ENCODE measurements at places on chromosomes 1 and 21. TPM values are rescaled to one million over a fixed set of nuclear protein-coding genes. Genes with fewer than 3 reads are reported as not detected.

DNA sequence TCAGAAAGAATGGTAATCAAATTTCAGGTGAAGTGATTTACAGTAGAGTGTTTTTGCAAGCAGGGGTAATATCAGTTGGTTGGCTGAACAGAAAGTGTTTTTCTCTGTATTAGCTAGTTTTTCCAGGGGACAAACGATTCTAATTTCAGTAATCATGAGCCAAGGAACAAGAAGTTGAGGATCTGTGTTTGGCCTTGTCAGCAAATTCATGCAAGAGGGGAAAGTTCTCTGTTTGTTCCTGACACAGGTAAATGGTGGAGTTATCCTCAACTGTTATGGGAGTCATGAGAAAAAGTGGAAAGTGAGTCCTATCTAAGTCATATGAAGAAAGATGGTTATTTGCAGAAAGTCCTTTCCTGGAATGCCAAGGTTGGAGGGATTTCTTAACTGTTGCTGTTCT is 24.6 kb upstream of the SLC35A3 start:
- no peak for DNase-seq

- DNase-seq, result peak; percentile 84
Observed at GRCh38 chr1:9561429-9561828, 22.2 kb downstream of the SLC25A33 start.

DNA sequence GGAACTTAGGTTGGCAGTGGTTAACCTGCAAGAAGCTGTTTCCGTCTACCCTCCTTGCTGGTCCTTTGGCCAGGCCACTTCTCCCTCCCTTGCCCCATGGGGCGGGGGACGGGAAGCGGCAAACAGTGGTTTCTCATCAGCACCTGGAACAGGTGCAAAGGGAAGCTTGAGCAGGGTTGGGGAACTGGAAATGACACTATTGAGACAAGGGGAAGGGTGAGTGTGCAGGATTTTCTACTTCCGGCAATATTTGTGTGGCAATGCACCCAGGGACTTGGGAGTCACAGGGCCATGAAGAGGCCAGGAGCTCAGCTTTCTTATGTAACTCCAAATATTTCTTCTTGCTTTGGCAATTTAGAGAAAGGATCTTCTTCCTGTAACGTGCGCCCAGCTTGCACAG is 29.0 kb upstream of the SARS1 start:
- no peak for DNase-seq

DNA sequence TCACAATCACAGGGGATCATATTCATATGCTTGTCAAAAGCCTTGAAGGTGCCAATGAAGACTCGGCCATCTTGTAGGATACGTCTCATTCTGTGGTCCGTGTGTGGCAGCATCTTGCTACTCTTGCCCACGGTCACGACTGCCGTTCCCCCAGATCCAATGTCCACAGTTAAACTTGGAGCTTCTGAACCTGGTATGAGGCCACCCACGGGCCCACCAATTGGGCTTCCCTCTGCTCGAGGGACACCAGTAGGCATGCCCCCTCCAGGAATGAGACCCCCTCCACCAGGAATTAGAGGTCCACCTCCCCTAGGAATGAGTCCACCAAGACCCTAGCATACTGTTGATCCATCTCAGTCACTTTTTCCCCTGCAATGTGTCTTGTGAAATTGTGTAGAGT is 39.6 kb downstream of the MORN1 start:
- DNase-seq, result no peak

The CD52 gene
- 1.2 TPM for total RNA-seq

GRCh38 chr1:193754732-193755427 is 568.5 kb upstream of the B3GALT2 start:
- DNase-seq, result no peak

The ST6GALNAC5 gene
- total RNA-seq, result 10.8 TPM

The MFAP2 gene
- 64.0 TPM for total RNA-seq

DNA sequence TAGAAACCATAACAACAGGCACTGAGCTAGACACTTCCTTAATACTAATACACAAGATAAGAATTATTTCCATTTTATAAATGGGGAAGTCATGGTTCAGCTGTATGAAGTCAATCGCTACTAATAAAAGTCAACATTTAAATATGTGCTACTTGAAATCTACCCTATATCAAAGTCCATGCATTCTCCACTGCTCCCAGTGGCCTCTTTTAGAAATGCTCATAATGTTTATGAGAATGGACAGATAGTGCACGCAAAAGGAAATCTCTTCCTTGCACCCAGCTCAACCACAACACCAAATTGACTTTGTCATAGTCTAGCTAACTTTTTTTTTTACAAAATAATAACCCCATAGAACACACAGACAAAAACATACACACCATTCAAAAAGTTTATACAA is 281.7 kb upstream of the CXADR start:
- no peak for DNase-seq

The RAB25 gene
- total RNA-seq, result 46.0 TPM

The PTCH2 gene
- under 0.01 TPM for total RNA-seq

- no peak for DNase-seq
Observed at GRCh38 chr1:33623811-33624210, 151.4 kb downstream of the ZSCAN20 start.

DNA sequence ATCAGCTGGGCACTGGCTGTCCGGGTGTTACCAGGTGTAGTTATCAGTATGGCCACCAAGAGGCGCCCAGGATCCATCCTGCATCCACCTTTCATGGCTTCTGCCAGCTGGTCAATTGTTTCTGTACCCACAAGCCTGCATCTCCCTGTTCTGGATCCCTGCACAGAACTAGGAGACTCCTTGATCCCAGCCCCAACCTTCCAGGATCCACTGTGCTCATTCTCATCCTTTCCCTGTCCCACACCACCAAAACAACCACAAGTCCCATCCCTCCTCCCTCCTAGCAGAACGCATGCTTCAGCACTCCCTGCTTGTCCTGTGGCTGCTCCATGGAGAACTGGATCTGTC is 27.2 kb upstream of the FOXE3 start:
- peak; percentile 14 for DNase-seq

GRCh38 chr1:243621973-243622372 is 228.1 kb downstream of the AKT3 start:
- DNase-seq, result no peak

GRCh38 chr1:170661646-170662411 is 2.1 kb upstream of the PRRX1 start:
- no peak for DNase-seq

DNA sequence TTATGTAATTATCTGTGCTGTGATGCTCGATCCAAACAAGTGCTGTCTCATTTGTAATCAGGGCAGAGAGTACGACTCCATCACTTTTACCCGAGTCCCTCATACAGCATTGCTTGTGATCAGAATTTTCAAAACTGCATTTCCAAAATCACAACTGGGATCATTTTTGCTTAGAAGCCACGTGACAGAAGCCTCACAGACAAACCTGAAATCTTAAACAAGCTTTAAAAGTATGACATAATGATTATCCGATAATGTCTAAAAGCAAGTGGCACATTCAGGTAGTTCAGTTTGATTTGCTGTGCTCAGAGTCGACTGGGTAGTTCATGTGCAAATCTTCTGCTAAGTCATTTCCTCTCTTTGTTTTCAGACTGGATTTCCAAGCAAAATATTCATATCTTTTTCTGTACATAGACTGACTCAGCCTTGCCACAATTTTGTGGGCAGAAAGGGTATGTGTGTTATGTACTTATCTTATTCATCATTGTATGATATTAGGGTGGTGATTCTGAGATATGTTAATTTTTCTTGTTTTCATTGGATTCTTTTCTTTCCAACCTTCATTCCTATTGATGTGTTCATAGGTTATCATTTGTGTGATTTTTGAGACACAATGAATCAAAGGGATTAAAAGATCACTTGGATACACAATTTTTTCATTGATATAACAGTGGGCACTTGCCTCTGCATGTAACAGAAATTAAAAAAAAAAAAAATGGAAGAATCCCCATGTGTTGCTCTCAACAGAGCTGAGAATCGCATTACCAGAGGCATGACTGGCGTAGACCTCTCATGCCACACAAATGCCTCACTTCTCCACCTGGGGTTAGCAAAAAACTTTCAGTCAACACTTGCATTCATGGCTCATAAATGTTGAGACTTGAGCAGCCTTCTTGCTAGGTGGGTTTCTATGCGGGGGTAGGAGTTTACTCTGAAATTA is 355.7 kb downstream of the LTN1 start:
- DNase-seq, result peak; percentile 48

- no peak for DNase-seq
Observed at GRCh38 chr1:7313826-7314225, 457.3 kb upstream of the VAMP3 start.

- no peak for DNase-seq
Observed at GRCh38 chr1:101438359-101438758, 201.5 kb downstream of the S1PR1 start.

The TMEM200B gene
- 2.9 TPM for total RNA-seq

DNA sequence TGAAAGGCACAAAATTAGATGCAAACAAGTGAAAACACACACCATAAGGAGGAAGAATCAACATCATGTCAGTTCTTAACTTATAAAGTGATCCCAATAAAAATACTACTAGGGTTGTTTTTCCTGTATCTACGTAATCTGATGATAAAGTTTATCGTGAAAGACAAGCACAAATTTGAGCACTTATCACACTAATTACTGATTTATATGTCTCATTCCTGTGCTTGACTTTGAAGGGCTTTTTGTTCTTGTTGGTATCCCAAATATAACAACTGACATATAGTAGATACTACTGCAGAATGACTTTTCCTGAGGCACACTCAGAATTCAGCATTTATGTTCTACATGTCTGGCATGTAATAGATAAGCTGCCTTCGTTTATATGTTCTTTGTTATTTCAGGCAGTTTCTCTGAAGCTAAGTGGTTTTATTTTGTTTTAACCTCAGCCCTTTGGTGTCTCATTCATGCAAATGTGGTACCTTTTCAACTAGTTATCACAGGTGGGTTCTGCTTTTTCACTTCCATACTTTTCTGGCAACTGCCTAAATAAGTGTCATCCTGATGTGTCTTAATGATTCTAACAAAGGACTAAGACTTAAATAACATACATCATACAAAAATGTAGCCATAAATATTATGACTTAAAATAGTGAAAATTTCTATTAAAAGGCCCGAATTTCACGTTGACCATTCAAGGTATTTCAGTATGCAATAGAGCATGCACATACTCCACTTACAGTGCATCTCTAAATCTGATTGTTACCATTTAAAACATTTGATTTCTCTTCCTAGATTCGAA is 73.2 kb downstream of the LRRC8C start:
- DNase-seq, result no peak

The PLPPR5 gene
- 0.50 TPM for total RNA-seq

GRCh38 chr1:98881901-98882300 is 122.8 kb downstream of the PLPPR5 start:
- no peak for DNase-seq

- no peak for DNase-seq
Observed at GRCh38 chr1:227786673-227787512, 28.6 kb upstream of the PRSS38 start.

The C1orf50 gene
- total RNA-seq, result 4.6 TPM

DNA sequence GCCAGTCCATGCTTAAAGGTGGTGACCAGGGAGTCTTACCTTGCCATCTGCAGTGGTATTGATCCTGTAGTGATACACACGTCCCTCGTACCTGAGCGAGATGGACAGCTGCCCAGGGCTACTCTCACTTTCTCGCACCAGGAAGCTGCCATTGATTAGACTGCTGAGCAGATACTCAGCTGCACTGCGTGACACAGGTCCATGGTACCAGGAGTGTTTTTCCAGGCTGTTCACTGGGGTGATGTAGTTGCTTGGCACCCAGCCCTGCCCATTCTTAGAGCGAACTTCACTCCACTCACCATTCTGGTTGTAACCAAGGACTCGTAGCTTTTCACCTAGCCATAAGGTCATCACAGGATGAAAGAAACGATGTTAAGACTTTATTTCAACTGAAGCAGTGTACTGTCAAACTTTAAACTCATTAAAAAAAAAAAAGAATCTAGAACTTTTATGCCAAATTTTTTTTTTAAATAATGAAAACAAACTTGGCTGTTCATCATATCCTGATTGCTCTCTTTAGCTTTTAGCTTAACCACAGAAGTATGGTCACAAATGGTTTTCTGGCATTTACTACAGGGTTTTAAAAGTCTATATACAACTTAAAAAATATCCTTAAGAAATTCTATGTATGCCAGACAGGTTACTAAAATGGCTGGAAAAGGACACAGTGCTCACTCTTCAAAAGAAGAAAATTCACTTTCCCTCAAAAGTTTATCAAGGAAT is 44.6 kb downstream of the TOR3A start:
- DNase-seq, result no peak

GRCh38 chr1:156489935-156490293 is 10.7 kb downstream of the MEF2D start:
- DNase-seq, result no peak

The PADI2 gene
- total RNA-seq, result 6.4 TPM

GRCh38 chr1:3031401-3032221 is 10.3 kb downstream of the ACTRT2 start:
- no peak for DNase-seq

The DNASE2B gene
- total RNA-seq, result not detected

GRCh38 chr1:202122639-202123335 is at the start of gene GPR37L1:
Gene GPR37L1, plus strand, starts transcription at chr1:202122917. Its CDS starts 47 bp downstream, at chr1:202122964.
- no peak for DNase-seq

The SLC6A9 gene
- 20.1 TPM for total RNA-seq

The ADAM30 gene
- total RNA-seq, result not detected

The HHAT gene
- total RNA-seq, result 12.9 TPM

The TINAGL1 gene
- total RNA-seq, result 149 TPM

The FCGR3A gene
- not detected for total RNA-seq

DNA sequence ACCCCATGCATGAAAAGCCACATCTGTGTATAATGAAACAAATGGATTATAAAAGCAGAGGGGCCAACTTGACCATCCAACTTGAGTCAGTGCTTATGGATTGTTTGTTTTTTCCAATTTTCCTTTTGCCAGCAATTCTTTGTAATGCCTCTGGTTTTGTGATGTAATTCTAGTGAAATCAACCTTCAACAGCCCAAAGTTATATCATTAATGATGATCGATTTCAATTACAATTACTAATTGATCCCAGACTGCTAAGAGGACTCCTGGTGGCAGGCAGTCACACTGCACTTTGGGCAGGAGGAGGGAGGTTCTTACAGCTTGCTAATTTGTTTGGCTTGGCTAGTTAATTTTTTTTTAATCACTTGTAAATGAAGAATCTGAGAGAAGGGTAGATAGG is 552.3 kb downstream of the NUF2 start:
- DNase-seq, result no peak

GRCh38 chr21:29448766-29449165 is 150.0 kb downstream of the BACH1 start:
- no peak for DNase-seq

GRCh38 chr1:155527677-155528076 is 34.9 kb downstream of the ASH1L start:
- no peak for DNase-seq

- DNase-seq, result no peak
Observed at GRCh38 chr1:55993646-55994318, 585.6 kb downstream of the PLPP3 start.

Measured in kidney epithelial cell (primary cell).